ENCODE measurements at places on chromosomes 3 and 15. TPM values are rescaled to one million over a fixed set of nuclear protein-coding genes. Genes with fewer than 3 reads are reported as not detected.

Gene MASP1
- total RNA-seq = not detected

DNA sequence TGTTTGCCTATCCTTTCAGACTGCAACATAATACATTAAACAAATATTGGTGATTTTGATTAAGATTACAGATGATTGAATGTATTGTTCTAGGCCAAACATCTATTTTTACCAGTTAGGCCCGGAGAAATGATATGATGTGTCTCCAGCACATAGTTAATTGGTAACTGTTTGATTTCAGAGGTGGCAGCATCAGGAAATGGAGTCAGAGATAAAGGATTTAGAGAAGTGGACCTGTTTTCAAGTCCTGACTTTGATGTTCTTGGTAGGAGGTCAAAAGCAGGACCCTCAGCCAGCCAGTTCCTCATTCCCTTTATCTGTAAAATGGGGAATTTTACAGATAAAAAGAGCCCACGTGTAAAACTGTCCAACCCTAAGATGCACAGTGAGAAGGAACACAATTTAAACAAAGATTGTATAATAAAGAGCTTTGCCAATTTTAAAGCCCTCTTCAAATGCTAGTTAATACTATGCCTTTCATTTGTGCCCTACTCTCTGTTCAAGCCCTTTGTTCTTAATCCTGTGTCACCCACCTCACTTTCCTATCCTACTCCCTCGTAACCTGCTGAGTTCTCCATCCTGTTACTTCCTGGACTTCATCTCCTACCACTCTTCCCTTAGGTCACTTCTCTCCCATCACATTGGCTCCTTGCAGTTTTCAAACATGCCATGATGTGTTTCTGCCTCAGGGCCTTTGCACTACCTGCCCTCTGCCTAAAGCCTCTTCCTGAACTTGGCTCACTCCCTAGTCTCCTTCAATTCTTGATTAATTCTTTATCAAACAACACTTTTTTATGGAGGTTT, 2.5 kb downstream of the TMEM212 start:
- no peak for DNase-seq

Gene ATP6V1A
- 10.7 TPM for total RNA-seq

GRCh38 chr3:71145954-71146353, 437.6 kb downstream of the FOXP1 start:
- no peak for DNase-seq

- DNase-seq = no peak
These were observed 74.3 kb downstream of the DCUN1D1 start for GRCh38 chr3:182906036-182906435.

- no peak for DNase-seq
These were observed 93.3 kb upstream of the BLM start for GRCh38 chr15:90623854-90624253.

DNA sequence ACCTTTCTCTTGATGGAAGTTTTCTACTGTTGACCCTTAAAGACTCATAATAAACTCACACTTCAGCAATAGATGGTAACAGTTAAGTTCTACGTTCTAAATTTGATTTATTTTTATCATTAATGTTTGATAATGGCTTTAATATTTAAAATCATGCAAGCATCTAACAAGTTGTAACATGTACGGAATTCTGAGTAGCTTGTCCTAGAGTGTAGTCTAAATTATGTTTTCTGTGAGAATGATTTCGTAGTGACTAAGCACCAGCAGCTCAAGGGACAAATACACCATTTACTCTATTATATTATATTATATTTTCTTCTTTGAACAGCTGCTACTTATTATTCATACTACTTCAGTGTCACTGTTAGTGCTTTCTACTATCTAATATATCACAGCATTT, 345.6 kb downstream of the NLGN1 start:
- no peak for DNase-seq

Gene MCF2L2
- 5.0 TPM for total RNA-seq

Gene PPM1L
- total RNA-seq = 1.8 TPM

GRCh38 chr3:116000311-116000710, 377.0 kb downstream of the GAP43 start:
- no peak for DNase-seq

Gene SNRPA1
- 247 TPM for total RNA-seq

DNA sequence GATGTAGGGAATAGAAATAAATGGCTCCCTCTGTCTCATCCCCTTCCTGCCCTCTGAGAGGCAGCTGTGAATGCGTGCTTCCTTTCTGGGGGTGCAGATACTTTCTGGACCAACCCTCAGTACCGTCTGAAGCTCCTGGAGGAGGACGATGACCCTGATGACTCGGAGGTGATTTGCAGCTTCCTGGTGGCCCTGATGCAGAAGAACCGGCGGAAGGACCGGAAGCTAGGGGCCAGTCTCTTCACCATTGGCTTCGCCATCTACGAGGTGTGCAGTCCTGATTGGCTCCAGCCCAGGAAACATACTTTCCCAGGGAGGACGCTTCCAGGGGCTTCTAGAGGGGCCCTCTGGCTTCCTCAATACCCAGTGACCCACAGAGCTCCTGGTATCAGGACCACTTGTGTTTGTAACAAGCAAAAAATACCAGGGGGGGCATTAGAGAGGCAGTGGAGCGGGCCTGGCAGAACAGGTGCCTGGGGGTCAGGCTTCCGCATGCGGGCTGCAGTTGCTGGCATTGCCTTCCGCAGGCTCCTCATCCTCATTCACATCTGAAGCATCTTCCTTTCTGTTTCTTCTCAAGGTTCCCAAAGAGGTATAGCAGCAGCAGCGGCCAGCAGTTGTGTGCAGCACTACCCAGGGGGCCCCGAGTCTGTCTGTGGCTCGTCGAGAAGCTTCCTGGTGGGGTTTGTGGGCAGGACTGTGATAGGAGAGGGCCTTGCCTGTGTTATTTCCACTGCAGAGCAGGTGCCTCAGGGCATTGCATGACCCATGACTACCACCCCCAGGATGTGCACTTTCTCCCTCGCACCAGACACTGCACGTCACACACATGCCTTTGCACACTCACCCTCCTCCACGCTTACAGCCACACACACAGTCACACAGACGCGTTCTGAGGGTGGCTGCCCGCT, 42.5 kb downstream of the CAPN3 start:
- DNase-seq = no peak

DNA sequence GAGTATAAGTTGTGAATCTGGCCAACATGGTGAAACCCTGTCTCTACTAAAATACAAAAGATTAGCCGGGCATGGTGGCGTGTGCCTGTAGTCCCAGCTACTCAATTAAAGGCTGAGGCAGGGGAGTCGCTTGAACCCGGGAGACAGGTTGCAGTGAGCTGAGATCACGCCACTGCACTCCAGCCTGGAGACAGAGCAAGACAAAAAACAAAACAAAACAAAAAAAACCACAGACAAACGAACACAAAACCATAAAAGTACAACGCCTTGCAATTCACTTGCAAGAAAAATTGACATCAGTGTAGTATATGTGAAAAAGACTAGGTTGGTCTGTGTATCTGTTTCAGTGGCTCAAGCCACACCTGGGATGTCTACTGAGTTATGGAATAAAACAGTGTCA, 29.9 kb upstream of the CCDC80 start:
- DNase-seq = no peak

Gene CCDC54
- not detected for total RNA-seq

DNA sequence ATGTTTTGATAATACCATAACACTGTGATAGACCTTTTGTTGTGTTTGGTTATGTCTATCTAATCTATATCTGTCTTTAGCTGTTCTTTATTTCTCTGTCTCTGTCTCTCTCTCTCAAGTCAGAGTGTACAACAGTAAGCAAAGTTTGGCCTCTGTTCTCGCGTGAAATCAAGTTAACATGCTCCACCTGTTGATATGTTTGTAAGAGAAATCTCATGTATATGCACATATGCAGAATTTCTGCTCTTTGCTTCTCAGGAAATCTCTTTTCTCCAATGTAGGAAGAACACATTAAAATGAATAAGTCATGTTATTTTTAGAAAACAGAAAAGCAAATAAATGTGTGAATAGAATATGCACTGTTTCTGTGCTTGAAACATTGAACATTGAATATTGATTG, 425.5 kb upstream of the SEMA6D start:
- DNase-seq = no peak

DNA sequence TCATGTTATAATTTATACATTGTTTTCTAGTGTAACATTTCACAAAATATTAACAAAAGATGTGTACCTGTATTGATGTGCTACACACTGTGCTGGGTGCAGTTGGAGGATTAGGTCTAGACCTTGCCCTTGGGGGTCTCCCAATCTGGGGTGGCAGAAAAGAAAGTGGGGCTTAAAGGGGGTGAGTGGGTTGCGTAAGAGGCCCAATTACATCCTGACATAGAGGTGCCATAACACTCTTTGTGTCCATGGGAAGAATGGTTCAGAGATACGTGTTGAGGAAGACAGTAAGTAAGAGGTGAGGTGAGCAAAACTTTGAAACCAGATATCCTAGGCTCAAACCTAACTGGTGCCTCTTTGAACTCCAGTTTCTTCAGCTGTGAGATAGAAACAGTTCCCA, 31.0 kb downstream of the DLEC1 start:
- DNase-seq = no peak

DNA sequence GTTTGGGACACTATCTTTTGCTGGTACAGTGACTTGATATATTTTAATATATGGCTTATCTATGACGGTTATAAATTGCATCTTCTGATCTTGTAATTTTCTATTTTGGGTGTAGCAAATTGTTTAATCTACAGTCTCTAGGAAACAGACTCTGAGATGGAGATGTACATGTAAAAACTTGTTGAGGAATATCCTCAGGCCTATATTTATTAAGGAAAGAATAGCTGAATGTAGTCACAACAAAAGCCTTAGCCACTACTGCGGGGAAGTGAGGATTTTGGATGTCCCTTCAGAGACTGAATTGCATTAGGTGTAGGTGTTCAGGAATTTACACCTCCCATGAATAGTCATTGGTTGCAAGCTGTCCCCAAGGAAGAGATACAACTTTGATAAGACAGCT, 13.8 kb upstream of the OR5K3 start:
- DNase-seq = no peak

DNA sequence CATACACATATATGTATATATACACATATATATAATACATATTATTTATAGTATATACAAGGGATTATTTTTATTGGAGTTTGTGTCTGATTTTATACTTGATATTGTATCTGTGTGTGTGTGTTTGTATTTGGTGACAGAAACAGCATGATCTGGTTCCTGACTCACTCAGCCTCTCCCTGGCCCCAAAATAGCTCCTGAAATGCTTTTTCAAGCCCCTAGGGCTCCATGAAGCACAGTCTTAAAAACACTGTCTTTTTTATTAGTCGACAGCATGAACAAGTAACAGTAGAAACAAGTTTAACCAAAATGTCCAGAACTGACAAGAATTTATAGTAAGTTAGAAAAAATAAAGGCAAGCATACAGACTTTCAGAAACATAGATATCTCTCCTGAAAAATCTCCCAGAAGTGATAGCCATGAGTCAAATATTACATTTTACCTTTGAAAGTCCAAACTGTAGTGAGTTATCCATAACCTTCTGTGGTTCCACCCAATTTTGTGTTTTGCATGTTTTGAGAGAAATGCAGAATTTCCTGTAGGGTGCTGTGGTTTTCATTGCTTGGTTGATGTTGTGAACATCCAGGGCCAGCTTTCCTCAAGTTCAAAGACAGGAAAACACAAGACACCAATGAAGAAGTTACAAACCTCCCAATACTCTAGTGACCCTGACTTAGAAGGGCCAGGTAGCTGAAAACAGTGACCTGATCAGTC, 98.5 kb upstream of the CCDC80 start:
- DNase-seq = no peak

Gene ARIH1
- 351 TPM for total RNA-seq

DNA sequence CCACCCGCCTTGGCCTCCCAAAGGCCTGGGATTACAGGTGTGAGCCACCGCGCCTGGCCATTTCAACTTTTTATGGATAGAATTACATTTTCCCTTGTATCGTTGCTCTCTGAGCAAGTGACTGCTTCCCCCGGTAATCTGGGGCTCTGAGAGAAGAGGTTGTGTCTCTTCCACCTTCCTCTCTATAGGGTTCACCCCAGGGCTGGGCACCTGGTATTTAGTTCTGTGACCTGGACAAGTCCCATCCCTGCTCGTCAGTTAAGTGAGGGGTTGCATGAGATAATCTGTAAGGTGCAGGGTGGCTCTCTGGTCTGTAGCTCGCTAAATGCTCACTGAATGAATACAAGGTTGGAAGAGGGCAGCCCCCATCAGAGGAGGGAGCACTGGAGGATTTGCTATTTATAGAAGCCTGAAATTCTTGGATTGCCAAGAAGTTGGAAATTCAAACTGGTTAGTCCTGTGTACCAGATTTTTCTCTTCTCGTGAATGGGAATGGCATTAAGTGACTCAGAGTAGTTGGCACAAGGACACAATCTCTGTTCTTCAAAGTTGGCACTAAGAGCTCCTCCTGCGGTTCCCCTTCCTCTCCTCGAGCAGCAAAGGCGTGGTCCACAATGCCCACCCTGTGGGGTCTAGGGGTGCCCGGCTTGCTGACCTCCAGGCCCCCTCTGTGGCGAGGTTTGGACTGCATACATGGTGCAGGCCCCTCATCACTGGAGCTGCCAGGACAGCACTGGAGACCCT, 68.1 kb upstream of the DLG1 start:
- DNase-seq = no peak

Gene CYP19A1
- total RNA-seq = not detected

DNA sequence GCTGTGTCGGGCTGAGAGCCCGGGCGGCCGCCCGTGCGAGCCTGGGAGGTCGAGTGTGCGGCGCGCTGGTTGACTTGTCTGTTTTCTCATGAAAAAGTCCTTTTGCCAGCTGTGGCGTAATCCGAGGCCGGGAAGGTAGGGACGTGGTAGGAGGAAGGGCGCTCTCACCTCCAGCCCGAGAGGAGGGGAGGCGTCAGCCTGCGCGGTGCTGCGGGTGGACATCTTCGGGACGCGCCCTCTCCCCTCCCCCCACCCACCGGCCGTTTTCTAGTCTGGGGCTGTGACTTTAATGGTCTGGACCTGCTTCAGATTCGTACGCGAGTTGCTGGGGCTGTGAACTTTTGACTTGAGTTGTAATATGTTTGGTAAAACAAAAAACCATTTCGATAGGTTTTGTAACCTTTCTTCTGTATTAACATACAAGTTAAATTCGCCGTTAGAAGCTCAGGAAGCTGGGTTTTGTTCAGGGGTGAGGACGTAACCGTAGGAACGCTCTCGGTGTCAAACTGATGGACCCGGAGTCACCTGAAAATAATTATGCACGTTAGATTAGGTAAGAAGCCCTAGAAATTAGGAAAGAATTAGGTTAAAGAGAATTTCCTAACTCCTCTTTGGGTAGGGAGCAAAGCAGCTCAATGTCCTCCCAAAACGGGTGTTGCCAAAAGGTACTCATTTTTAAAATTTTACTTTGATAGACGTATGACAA, 762 bp downstream of the NCK1 start:
- DNase-seq = peak; percentile 12

- DNase-seq = no peak
These were observed 231.5 kb downstream of the ALCAM start for GRCh38 chr3:105598042-105598796.

DNA sequence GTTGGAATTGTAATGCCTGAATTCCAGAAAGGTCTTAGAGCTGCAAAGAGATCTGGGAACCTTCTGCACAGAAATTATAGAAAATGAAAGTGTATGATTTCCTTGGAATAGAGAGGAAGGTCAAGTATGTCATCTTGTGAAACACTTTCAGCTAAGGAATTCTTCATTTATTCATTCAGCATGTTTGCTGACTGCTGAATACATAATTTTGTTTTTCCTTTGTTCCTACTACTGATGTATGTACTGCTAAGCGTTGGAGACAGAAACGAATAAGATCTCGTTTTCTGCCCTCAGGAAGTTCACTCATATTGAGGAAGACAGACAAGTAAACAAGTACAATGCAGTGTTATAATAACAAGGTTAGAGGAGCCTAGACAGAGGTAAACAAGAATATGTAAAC, 14.3 kb upstream of the IL20RB start:
- DNase-seq = no peak

Gene CYP8B1
- not detected for total RNA-seq

Gene PTPN9
- total RNA-seq = 5.6 TPM

Gene ACKR4
- 0.17 TPM for total RNA-seq

- no peak for DNase-seq
These were observed 40.5 kb downstream of the SCN11A start for GRCh38 chr3:39011191-39011736.

Data from CD8-positive, alpha-beta T cell (primary cell).